Frontal cortex (tissue), 4 donors: ENCODE measurements at places on chromosomes 7 and 10. TPM values are rescaled to one million over a fixed set of nuclear protein-coding genes. Genes with fewer than 3 reads are reported as not detected.

Gene KCNK18
- not detected for total RNA-seq

GRCh38 chr7:20784388-20785156 is 2.1 kb downstream of the SP8 start:
- DNase-seq: no peak

GRCh38 chr7:133807624-133808492 is 319.3 kb upstream of the LRGUK start:
- DNase-seq: no peak

Gene CNNM1
- 2.4 TPM for total RNA-seq

Gene HOXA4
- not detected for total RNA-seq

Gene PSD
- total RNA-seq: 98.2 TPM

Gene WDFY4
- total RNA-seq: 0.41 TPM

DNA sequence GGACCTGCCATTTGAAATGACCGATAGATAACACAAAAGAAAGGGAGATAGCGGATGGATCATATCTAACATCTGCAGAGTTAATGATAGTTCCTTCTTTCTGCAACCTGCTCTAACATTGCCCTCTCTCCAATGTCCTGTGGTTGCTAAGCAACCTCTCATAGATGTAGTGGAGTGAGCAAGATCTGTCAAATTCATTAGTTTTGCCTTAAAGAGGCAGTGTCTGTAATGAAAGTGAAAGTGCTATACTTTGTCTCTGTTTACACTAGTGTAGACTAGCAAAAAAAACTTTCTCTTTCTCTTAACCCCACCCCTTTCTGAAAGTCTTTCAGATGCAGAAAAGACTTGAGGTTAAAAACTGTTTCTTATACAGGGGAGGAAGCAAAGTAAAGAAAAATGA is 1196.9 kb downstream of the SORCS3 start:
- DNase-seq: no peak

Gene NANOS1
- total RNA-seq: 7.3 TPM

GRCh38 chr7:110521357-110521911 is 569.5 kb upstream of the LRRN3 start:
- no peak for DNase-seq

DNA sequence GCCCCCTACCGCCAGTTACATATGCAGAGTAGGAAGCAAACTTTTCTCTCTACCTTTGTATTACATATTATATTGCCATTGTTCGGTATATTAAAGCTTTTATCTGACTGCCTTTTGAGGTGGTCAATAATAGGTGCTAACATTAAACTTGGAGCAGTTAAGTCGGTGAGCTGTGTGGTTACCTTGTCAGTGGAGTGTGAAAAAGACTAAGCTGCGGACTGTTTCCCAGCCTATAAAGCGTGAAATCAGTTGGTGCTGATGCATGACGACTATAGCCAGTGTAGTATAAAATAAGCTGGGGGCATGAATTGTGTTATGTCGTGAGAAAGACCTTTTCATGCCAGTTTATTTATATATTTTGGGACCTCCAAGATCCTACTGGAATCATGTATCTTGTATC is 33.7 kb downstream of the R3HCC1L start:
- DNase-seq: no peak

GRCh38 chr10:133129859-133130495 is 30.0 kb upstream of the KNDC1 start:
- DNase-seq: no peak
